ENCODE measurements at places on chromosomes 6 and 20.
A peak's percentile ranks its signal among the peaks of the same experiment; 100 is the strongest.

DNA sequence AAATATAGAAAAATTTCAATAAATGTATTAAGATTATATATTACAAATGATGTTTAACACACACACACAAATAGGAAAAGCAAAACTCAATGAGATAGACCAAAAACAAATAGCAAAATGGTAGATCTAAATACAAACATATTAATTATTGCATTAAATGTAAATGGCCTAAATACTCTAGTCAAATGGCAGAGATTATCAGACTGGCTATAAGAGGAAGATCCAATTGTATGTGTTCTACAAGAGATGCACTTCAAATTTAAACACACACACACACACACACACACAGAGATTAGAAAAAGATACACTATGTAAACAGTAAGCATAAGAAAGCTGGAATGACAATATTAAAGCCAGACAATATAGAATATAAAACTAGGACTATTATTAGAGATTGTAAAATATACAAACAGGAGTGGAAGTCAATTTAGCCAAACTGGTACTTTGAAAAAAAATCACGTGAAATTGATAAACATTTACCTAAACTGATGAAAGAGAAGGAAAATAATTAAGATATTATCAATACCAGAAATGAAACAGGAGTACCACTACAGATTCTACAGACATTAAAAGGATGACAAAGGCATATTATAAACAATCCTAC, 150.5 kb downstream of the TBXT start:
- no peak for DNase-seq

- DNase-seq: no peak
Measured at GRCh38 chr6:842141-842540, 149.2 kb upstream of the EXOC2 start.

- no peak for DNase-seq
Measured at GRCh38 chr20:57384486-57384885, 6.7 kb upstream of the RBM38 start.

GRCh38 chr20:50270569-50270968, 79.9 kb downstream of the CEBPB start:
- no peak for DNase-seq

- no peak for DNase-seq
Measured at GRCh38 chr20:9686001-9686400, 152.9 kb downstream of the PAK5 start.

GRCh38 chr6:37257634-37258404, at the start of the genes TBC1D22B and TMEM217:
Gene TBC1D22B, plus strand, starts transcription at chr6:37257772. Its CDS starts 146 bp downstream, at chr6:37257918.
Gene TMEM217, minus strand, starts transcription at chr6:37258144. Its CDS starts 39,114 bp downstream, at chr6:37219030.
- peak; percentile 97 for DNase-seq

DNA sequence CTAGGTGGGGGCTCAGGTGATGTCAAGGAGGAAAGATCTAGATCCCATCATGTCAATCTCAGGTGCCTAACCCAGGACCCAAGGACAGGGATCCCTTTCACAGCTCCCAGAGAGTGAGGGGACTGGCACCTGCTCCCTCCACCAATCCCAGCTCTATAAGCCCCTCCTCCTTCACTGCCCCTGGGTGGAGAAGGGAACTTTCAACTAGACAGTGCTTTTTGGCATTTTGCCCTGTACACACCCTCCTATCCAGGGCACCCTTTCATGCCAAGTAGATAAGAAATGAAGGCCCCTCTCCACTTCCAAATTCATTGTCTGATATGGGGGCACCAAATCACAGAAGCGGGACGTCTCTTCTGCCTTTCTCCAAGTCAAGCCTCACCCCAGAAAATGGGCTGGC, 61.6 kb downstream of the MDGA1 start:
- no peak for DNase-seq

GRCh38 chr20:38267901-38268514, 7.5 kb upstream of the KIAA1755 start:
- peak; percentile 44 for DNase-seq

DNA sequence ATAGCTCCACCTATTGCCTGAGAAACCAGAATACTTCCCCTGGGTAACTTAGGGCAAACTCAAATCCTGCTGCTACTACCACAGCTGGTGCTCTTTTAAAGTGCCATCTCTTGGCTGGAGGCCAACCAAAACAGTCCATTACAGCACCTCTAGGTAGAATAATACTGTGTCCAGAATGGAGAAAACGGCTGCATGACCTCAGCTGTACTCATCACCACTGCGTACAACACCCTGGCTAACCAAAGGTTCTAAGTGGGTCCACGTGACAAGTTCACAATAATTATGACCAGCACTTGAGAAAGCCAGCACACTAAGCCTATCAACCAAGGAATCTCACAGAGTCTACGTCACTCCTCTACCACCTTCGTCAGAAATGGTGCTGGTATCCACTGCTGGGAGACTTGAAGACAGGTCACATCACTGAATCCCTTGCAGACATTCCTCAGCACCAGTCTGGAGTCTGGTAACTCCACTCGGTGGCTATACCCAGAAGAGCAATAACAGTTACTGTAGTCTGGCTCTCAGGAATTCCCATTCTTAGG, 40.9 kb upstream of the PKIB start:
- peak; percentile 82 for DNase-seq

- DNase-seq: no peak
Measured at GRCh38 chr20:21801193-21801592, 95.7 kb downstream of the PAX1 start.

DNA sequence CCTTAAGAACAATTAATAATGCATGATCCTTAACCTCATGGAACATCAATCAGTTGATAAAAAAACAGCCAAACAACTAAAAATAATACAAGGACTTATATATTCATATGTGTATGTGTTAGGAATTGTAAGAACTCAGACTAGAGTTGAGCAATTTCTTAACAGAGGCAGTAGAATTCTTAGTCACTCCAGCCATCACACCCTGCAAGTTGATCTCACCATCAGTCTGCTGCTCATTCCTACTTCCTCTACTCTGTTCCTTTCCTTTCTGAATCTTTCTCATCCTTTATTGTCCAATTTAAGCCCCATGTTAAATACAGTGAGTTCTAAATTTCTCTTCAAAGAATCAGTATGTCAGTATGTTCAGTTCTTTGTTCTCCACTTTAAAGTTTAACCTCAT, 2.6 kb downstream of the ZNF165 start:
- DNase-seq: no peak

DNA sequence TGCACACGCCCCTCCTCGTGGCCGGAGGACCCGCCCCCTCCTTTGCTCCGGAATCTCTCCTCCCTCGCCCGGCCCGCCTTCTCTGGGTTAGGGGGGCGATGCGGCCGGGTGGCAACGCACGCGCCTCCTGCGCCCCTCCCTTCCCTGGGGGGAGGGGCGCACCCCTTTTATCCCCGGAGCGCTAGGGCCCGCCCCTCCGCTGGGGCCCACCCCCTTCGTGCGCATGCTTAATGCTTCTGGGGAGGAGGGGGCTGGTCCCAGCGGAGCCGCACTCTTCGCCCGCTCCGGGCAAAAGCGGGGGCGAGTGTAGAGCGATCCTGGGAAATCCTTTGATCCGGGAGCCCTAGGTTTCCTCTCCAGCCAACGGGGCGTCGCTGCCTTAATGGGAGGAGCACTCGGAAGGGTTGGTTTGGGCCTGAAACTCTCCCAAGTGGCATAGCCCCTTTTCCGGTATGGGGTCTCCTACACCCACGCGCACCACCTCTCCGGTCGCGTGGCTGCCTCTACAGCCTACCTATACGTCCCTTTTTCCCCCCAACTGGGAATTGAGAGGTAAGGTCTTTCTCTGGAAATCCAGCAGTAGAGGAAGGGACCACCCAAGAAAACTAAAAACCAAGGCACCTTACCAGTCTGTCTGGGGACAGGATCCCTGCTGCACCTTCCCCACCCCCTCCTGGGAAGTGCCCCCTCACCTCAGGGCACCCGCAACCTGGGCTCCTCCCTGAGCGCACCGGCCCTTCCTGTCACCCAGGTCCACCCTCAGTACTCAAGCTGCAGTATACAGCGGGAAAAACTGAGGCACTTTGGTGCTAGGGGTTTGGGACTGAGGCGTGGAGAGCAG, 2.1 kb downstream of the SOX12 start:
- peak; percentile 99 for DNase-seq

DNA sequence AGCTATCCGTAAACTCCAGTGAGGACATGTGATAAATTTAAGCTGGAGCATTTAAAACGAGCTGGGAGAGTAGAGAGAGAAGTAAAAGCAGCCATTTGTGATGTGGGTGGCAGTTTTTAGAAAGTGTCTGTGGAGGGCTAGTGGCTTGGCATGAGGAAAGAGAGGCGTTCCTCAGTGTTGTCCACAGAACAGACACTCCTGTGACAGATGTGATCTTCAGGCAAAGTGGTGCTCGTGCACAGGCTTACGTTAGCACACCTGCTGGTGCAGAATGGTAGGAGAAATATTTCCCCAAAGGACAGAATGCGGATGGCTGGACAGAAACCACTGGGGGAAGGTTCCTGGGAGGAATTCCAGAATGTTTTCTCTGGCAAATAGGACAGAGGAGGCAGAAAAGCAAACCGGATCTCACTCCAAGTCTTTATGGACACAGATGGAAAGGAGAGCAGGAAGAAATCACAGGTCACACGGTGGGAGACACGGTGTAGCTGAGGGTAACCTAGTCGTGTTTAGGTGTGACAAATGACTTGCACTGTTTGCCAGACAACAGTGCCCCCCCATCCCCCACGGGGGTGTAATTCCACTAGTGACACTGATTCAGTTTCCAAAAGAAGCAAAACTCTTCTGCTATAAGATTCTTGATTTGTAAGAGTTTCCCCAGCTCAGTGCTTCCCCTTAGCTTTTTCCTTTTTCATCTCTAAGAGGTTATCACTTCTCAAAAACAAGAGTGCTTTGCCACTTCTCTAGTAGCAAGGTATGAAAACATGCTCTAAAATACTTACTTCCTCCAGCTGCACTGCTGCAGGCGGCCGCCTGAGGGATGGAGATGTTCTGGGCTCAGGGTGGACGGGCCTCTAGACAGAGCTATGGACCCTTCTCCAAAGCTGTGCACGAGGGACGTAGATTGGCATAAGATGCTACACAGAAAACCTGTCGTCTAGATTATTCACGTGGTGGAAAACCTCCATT, 293.2 kb downstream of the QKI start:
- peak; percentile 60 for DNase-seq

DNA sequence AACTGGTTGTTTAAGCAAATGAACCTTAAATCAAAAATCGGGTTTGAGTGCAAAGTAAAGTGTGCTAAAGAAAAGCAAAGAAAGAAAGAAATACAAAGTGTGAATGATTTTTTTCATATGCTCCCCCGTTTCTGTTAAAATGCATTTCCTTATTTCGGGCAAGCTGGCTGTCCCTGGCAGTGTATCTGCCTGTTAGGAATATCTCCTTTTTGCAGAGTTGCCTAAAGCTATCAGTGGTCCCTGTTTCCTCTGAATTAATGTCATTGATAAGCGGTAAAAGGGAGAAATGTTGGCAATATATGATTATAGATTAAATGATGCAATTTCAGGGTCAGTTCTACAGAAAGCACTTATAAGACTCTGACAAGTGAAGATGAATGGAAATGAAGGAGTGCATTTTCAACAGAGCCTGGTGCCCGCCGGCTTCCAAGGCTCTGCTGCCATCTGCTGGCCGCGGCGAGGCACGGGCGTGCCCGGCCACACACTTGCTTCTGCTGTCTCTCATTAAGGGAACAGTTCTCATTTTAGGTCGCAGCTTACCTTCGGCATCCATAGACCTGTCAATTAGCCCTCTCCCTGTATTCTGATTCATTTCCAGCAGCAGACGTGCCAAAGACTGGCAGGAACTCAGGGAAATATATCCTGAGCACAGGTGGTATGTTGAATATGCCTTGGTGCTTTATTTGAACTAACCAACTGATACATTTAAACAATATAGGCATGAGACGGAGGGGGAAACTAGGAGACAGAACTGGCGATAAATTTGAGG, 381.9 kb downstream of the C6orf118 start:
- peak; percentile 78 for DNase-seq

DNA sequence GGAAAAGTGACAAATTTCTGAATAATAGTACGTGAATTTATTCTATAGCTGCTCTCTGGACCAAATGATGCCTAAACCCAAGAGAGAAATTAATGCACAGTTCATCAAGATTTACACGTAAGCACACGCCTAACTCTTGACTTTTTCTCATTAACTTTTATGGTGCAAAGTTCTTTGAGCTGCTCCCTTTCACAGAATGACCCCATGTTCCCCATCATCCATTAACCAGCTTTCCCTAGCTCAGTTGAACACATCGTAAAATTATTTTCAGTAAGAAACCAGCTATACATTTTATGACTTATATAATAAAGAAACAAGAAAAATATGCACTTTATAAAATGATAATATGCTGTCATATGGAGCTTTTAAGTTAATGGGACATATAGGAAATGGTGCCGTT, 54.3 kb downstream of the ID4 start:
- no peak for DNase-seq

DNA sequence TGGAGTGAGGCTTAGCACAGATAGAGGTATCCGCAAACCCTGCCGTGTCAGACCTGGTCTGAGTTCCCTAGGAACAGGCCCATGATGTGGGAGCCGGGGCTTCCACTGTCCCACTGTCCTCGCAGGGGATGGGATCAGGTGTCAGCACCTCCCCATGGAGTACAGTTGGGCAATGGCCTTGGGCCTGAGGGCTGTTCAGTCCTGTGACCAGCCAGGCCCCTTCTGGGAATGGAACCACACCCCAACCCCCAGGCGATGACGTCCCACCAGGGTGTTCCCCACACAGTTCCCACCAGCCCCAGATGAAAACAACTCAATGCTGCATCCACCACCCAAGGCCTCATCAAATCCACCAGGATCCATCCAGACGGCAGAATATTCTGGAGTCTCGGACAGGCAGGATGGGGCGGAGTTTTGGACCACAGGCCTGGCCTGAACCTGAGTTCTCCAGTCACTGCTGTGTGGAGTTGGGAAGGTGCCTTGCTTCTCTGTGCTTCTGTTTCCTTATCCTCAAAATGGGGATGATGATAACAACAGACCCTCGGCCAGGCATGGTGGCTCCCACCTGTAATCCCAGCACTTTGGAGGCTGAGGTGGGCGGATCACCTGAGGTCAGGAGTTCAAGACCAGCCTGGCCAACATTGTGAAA, 62.2 kb downstream of the UBE2V1 start:
- no peak for DNase-seq

DNA sequence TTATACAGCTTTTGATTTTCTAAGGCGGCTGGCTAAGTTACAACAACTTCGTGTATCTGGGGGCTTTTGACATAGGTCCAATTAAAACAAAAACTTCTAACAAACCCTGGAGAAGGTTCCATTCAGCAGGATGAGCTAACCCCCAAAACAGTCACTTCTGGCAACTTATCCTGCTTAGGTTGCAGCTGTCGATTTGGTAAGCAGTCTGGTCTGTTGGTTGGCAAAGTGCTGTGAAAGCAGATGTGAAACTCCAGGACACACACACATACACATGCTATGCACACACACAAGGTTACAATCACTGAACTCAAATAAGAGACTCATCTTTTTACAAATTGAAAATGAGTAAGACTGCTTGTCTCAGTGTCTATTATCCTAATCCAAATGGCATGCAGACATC, 119.0 kb upstream of the STMND1 start:
- no peak for DNase-seq

DNA sequence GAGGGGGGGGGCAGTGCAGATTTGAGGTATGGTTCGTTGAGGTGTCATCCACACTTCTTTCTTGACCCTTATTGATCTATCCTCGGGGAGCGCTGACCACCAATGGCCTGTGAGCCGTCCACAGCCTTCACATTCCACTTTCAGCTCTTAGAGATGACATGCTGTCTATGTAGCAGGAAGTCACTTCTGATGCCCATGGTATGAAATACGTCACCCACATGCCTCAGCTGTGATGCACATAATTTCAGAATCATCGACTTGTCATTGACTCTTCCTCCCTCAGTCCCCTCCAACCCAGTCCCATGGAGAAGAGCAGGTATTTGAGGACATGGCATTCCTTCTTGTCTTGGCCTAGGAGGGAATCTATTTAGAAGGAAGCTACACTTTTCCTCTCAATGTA, 4.7 kb upstream of the ADGRF5 start:
- no peak for DNase-seq

All from NCI-H82 (cell line).